K562 (cell line): ENCODE measurements at places on chromosomes 7 and 10.

DNA sequence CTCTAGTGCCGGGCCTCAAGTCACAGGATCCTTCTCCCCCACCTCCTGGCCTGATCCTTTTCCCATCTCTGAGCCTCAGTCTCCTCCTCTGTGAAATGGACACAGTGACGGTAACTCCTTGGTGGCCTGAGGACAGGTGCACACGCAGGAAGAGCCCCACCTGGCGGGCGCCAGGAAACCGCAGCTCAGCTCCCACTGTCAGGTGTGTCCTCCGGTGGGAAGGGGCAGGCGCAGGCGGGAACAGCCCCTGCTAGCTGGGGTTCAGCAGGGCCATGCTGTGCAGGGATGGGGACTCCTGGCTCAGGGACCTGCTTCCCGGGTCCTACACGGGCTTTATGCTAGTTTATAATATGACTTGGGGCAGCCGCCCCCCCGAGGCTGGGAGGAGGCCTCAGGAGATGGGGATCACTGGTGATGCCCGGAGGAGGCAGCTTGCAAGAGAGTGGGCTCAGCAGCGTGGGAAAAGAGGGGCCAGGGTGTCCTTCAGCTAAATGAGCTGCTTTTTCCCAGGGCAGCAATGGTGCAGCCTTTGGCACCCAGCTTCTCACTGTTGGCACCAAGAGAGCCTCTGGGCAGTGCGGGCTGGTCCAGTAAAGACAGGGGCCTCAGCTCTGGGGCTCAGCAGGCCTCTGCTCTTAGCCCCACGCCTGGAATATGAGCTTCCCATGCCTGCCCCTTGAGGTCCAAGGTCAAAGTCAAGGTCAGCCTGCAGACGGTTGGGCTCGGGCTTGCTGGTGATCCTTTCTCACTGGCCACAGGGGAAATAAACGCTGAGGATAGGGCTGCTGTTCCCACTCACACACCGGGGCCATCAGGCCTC, 68.0 kb upstream of the FAM20C start:
- no peaks in the 10 kb centered on the region for H3K36me3 ChIP-seq
- H3K4me3 ChIP-seq: no peak overlapping the region
- peaks cover 27% of the 10 kb centered on the region for H3K4me1 ChIP-seq
- no peak overlapping the region for H3K27ac ChIP-seq

- H3K4me3 ChIP-seq: no peak overlapping the region
- peaks cover 15% of the 10 kb centered on the region for H3K4me1 ChIP-seq
- peak; percentile 13 for DNase-seq
- H3K36me3 ChIP-seq: peaks cover 64% of the 10 kb centered on the region; the same call in 2 of the 3 replicates
Measured at GRCh38 chr10:124701435-124701834, 42.7 kb downstream of the FAM53B start.

DNA sequence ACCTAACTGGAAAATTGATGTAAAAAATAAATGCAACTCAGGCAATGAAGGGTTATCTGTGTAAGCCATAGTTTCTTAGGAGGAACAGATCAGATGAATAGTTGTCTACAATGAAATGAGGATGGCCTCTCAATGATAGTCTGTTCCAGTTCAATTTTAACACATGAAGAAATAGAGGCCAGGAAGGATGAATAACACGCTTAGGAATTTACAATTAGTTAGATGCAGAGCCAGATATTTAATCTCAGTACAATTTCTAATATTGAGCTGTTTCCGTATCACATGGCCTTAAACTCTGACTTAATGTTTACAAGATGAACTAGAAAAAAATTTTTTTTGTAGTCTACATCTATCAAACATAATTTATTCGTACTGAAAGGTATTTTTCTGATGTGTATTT, 176.6 kb downstream of the GALNT11 start:
- no peak for DNase-seq
- no peak overlapping the region for H3K27ac ChIP-seq
- H3K36me3 ChIP-seq: peaks cover 66% of the 10 kb centered on the region
- H3K27me3 ChIP-seq: no peaks in the 10 kb centered on the region
- H3K4me3 ChIP-seq: no peak overlapping the region
- no peaks in the 10 kb centered on the region for H3K4me1 ChIP-seq

DNA sequence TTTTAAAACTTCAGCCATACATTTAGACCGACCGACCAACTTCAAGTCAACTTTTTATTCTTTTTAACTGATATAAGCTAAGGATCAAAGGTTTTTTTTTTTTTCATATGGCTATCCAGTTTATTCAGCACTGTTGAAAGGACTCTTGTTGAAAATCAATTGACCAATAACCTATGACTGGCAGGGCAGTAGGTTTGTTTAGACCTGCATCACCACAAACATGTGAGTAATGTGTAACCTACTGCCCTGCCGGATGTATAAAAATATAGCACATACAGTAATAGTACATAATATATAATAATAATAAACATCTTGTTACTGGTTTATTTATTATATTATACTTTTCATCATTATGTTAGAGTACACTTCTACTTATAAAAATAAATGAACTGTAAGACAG, 434.6 kb upstream of the SEMA3A start:
- no peaks in the 10 kb centered on the region for H3K36me3 ChIP-seq
- H3K27ac ChIP-seq: no peak overlapping the region
- no peaks in the 10 kb centered on the region for H3K4me1 ChIP-seq
- no peak for DNase-seq
- no peaks in the 10 kb centered on the region for H3K27me3 ChIP-seq

- H3K27ac ChIP-seq: no peak overlapping the region
- no peak overlapping the region for H3K4me3 ChIP-seq
- H3K36me3 ChIP-seq: no peaks in the 10 kb centered on the region
- no peaks in the 10 kb centered on the region for H3K4me1 ChIP-seq
Measured at GRCh38 chr10:81414038-81414437, 461.0 kb upstream of the NRG3 start.

DNA sequence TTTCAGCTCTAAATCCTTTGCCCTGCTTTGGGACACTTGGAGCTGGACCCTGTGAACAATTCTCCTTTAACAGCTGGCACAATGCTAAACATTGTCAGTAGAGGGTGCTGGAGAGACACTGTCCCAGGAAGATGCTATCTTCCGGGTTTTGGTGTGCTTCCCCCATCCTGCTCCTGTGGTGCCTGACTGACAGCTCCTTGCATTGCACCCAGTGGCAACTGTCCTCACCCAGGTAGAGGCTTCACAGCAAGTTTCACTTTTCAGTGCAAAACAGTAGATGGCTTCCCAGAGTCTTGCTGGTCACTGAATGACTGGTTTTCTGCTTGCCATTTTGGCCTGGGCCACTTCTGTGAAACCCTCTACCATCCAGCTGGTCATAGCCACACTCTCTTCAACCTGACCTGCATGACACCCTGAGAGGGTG, 77.3 kb downstream of the CDC14C start:
- no peak overlapping the region for H3K27ac ChIP-seq
- no peak overlapping the region for H3K4me3 ChIP-seq
- no peaks in the 10 kb centered on the region for H3K4me1 ChIP-seq

- H3K27me3 ChIP-seq: no peaks in the 10 kb centered on the region
Measured at GRCh38 chr10:807163-807957, 117.9 kb upstream of the DIP2C start.

DNA sequence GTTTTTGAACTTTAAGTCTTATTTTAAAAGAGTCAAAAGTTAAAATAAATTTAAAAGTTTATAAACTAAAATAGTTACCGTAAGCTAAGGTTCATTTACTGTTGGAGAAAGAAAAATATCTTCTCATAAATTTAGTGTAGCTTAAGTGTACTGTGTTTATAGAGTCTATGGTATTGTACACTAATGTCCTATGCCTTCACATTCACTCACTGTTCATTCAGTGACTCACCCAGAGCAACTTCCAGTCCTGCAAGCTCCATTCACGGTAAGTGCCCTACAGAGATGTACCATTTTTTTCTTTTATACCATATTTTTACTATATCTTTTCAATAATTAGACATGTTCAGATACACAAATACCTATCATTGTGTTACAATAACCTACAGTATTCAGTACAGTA, 97.6 kb downstream of the PTN start:
- no peaks in the 10 kb centered on the region for H3K36me3 ChIP-seq
- H3K4me3 ChIP-seq: no peak overlapping the region
- no peaks in the 10 kb centered on the region for H3K4me1 ChIP-seq
- no peak for DNase-seq
- H3K27ac ChIP-seq: no peak overlapping the region
- H3K27me3 ChIP-seq: no peaks in the 10 kb centered on the region

- DNase-seq: no peak
- no peaks in the 10 kb centered on the region for H3K27me3 ChIP-seq
- no peak overlapping the region for H3K4me3 ChIP-seq
- H3K36me3 ChIP-seq: peaks cover 5% of the 10 kb centered on the region; the same call in 2 of the 3 replicates
Measured at GRCh38 chr7:149145031-149145845, 2.0 kb upstream of the ZNF398 start.

- H3K27me3 ChIP-seq: no peaks in the 10 kb centered on the region
- peak overlapping the region; percentile 23; the same call in 2 of the 3 replicates for H3K27ac ChIP-seq
- DNase-seq: no peak
- peaks cover 17% of the 10 kb centered on the region; the same call in 2 of the 3 replicates for H3K4me1 ChIP-seq
- H3K36me3 ChIP-seq: peaks cover 49% of the 10 kb centered on the region; the same call in 2 of the 3 replicates
Measured at GRCh38 chr10:95268438-95268837, 22.4 kb downstream of the PDLIM1 start.

GRCh38 chr10:75013522-75013921, 97.9 kb upstream of the SAMD8 start:
- no peaks in the 10 kb centered on the region for H3K4me1 ChIP-seq
- no peak overlapping the region for H3K27ac ChIP-seq
- no peaks in the 10 kb centered on the region for H3K27me3 ChIP-seq
- no peaks in the 10 kb centered on the region for H3K36me3 ChIP-seq
- no peak overlapping the region for H3K4me3 ChIP-seq
- no peak for DNase-seq

DNA sequence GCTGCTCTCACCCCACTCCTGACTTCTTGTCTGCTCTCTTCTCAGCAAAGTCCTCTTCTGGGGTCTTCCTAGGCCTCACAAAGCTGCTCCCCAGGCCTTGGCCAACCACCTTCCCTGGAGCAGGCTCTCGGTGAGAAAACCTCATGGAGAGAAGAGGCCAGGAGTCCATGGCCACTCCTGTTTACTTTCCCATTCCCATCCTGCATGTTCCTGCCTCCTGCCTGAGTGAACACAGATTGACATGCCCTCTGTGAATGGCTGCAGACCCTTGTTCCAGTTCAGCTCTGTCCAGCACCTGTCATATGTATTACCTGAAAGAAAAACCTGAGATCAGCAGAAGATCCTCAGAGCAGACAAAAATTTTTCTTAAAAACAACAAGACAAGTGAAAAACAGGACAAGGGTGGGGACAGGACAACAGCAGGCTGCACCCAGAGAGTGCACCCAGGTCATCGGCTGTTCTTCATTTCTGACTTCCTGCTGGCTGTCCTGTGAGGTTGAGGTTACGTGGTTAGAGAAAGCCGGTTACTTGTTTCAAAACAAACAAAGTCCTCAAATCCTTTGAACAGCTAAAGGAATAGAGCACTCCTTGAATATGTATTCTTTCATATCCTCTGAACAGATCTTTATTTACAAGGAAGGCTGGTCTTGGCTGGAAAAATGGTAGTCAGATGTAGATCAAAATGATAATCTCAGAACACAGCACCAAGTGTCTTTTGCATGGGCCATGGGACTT, 34.0 kb upstream of the DLD start:
- no peak for DNase-seq
- H3K4me3 ChIP-seq: no peak overlapping the region
- peaks cover 15% of the 10 kb centered on the region for H3K27me3 ChIP-seq
- H3K36me3 ChIP-seq: no peaks in the 10 kb centered on the region
- no peak overlapping the region for H3K27ac ChIP-seq
- no peaks in the 10 kb centered on the region; the same call in 2 of the 3 replicates for H3K4me1 ChIP-seq

- no peaks in the 10 kb centered on the region for H3K36me3 ChIP-seq
- H3K27me3 ChIP-seq: no peaks in the 10 kb centered on the region; the same call in 1 of the 2 replicates
- no peak overlapping the region for H3K4me3 ChIP-seq
- no peak for DNase-seq
- no peak overlapping the region for H3K27ac ChIP-seq
Measured at GRCh38 chr7:29494350-29494749, 69.3 kb upstream of the PRR15 start.

DNA sequence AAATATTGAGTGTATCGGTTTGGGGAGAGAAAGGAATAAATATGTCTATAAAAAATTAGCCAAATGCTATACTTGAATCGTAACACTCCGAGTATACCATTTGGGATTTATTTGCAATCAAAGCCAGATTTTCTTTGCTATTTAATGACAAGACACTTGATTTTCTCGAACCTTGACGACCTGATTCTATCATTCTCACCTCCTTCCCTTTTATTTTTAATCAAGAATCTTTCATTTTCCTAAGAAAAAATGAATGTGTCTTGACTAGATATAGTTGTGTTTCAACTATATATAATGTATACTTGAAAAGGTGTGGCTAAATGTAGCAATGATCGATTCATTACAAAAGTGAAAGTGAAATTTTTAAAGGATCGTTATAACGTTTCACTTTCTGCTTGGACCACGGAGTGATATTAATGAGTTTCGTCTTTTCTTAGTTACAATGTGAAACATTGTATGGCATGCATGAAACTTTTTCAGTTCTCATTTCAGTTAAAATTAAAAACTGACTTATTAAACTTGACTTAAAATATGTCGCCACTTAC, 562 bp downstream of the NUB1 start:
- no peak for DNase-seq
- H3K27ac ChIP-seq: peak overlapping the region; percentile 62; the same call in 2 of the 3 replicates
- H3K4me3 ChIP-seq: peak overlapping the region; percentile 74
- peaks cover 9% of the 10 kb centered on the region; the same call in 1 of the 3 replicates for H3K4me1 ChIP-seq
- H3K36me3 ChIP-seq: peaks cover 30% of the 10 kb centered on the region

DNA sequence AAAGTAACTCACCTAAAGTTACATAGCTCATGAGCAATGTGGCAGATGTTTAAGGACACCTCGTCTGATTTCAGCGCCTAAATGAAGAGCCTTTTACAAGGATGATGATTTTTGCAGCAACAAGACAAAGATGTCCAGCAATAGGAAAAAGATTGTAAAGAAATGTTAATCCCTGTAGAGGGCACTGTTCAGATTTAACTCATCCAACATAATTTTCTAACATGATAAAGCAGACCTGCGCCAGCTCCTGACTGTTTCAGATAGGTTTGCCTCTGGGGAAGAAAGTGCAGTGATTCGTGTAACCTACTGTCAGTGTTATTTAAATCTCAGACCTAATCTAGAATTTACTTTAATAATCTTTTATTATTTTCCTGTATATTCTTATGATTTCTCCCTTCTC, 595.2 kb downstream of the AUTS2 start:
- no peaks in the 10 kb centered on the region for H3K27me3 ChIP-seq
- no peaks in the 10 kb centered on the region for H3K4me1 ChIP-seq

GRCh38 chr7:55093674-55094073, 74.9 kb downstream of the EGFR start:
- H3K27ac ChIP-seq: no peak overlapping the region
- DNase-seq: no peak
- no peak overlapping the region for H3K4me3 ChIP-seq
- peaks cover 41% of the 10 kb centered on the region for H3K27me3 ChIP-seq
- H3K36me3 ChIP-seq: no peaks in the 10 kb centered on the region

DNA sequence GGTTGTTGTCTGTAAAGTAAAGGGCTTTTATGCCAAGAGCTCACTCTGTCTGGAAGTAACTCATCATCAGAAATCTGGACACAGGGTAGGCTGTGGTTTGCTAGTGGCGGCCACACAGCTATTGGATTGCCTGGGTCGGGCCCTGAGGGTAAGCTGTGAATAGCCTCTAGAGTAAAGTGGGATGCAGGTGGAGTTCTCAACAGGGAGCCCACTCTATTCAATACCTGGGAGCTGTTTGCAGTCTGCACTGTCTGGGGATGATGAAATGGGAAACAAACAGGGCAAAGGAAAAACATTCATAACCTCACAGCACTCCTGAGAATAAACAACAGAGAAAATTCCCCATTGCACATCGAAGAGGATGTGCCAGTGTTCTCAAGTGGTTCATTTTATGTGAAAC, 582.6 kb downstream of the CALN1 start:
- H3K27me3 ChIP-seq: no peaks in the 10 kb centered on the region
- no peak overlapping the region for H3K4me3 ChIP-seq
- no peak overlapping the region for H3K27ac ChIP-seq
- H3K36me3 ChIP-seq: no peaks in the 10 kb centered on the region
